CD14-positive monocyte (primary cell): ENCODE measurements at places on chromosomes 6 and 20.
A peak's percentile ranks its signal among the peaks of the same experiment; 100 is the strongest.

DNA sequence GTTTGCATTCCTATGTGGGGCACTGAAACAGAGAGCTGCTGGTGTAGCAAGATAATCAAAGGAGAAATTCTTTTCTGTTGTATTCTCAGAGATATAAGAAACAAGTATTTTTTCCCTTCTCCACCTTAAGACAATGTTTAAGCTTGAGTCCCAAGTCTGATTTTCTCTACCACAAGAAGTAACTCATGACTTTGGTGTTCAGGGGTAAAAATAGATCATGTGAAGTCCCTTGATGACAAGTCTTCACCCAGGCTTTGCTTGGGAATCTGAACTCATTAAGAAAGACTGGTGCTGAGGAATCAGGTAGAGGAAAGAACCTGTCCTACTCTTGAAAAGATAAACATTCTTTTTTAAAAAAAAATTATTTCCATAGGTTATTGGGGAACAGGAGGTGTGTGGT is 205.6 kb downstream of the ALDH8A1 start:
- DNase-seq = no peak

DNA sequence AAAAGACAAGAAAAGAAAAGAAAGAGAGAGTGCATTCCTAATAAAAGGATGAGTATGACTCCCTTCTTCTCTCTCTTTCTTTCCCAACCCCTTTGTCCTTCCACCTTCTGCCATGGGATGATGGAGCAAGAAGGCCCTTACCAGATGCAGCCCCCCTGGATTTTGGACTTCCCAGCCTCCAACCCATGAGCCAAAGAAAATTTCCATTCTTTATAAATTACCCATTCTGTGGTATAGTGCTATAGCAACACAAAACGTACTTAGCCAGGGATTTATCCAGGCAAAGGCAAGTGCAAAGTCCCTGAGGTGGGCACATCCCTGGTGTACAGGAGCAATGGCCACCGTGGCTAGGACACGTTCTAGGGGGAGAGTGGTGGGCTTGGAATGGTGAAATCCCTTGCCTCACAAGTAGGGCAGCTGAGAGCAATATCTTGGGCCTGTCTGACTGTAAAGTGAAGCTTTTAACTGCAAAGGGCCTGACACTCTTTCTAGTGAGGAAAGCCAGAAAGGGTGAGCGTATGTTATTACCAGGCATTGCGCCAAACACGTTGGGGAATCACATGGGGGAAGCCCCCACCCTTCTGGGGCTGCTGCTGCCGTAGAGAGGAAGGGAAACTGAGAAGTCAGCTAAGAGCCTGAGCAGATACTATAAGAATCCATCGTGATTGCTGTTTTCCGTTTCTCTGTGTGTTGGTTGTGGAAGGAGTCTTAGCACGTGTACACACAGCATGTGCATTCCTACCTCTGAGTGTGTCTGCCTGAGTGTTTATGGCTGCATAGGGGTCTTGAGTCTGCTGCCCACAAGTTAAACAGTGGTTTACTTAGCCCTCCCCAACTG is 50.7 kb upstream of the SIRPA start:
- DNase-seq = peak; percentile 94

DNA sequence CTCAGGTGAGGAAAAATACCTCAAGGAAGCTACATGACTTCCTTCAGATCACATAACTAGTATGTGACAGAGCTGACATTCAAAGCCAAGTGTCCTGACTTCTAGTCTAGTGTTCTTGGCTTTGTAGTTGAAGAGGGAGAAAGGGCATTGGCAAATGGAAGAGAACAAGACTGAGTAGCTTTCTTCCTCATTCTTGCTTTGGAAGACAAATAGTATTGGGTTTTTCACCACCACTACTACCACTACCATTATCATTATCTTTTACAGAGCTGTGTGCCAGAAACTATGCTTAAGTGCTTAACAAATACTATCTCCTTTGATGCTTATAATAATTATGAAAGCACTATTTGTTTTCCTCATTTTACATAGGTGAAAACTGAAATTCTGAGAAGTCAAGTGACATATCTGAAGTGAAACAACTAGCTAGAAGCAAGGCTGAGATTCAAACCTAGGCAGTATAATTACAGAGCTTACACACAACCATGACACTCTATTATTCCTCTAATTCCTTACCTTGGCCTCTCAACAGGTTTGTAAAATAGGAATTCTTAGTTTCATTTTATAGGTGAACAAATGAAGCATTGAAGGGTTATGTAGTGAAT is 6.8 kb downstream of the ACSS2 start:
- no peak for DNase-seq

DNA sequence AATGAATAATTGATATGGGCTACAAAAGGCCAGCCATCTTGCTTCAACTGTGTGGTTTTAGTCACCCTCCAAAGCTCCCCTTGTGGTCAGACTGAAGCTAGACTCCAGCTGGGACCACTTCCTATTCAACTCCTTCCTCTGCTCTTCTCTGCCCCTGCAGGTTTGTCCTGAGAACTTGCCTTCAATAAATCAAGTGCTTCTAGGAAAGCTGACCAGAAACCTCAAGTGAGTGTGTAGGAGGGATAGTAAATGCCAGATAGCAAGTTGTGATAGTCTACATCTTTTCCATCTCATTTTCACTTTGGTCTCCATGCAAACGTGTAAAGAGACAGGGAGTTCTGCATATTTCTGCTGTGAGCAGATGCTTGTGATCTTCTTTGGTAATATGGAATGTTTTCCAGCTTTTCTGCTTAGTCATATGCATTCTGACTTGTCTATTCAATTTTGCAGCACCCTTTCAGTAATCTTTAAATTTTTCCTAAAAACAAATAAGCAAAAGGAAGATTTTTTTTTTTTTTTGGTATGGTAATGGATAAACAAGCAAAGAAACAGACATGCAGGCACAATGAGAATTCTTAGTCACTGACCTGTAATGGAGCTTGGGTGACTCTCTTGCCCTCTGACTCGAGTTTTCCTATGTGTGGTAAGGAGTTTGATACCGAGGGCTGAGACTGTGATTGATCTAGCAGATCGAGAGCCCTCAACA is 201.3 kb upstream of the BTBD3 start:
- DNase-seq = no peak

- DNase-seq = no peak
These were observed 60.9 kb downstream of the DLL1 start for GRCh38 chr6:170229851-170230519.

DNA sequence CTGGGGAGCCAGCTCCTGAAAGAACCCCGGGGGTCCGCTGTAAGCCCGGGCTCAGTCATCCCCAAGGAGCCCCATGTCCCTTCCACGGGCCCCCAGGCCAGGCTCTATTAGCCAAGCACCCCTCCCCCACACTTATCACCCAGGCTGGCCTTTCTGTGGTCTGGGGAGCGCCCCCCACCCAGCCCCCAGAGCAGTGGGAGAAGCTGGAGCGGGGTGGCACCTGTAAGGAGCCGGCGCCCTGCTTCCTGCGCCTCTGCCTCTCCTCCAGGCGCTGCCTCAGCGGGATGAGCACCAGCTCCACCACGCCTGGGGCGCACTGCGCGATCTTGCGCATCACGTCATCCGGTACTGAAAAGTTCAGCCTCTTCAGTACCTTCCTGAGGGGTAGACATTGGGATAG is 2.3 kb downstream of the SPEF1 start:
- DNase-seq = no peak

GRCh38 chr6:137231895-137232294 is 12.7 kb upstream of the IFNGR1 start:
- no peak for DNase-seq

DNA sequence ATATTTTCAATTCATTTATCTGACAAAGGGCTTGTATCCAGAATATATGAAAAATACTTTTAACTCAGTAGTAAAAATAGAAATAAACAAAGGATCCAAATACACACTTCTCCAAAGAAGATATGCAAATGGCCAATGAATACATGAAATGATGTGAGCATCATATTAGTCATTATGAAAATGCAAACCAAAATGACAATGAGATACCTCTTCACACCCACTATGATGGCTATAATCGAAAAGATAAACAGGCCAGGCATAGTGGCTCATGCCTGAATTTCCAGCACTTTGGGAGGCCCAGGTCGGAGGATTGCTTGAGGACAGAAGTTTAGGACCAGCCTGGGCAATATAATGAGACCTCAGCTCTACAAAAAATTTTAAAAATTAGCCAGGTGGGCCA is 33.8 kb upstream of the SMAP1 start:
- DNase-seq = no peak
